ENCODE measurements at places on chromosomes 12 and 14.

DNA sequence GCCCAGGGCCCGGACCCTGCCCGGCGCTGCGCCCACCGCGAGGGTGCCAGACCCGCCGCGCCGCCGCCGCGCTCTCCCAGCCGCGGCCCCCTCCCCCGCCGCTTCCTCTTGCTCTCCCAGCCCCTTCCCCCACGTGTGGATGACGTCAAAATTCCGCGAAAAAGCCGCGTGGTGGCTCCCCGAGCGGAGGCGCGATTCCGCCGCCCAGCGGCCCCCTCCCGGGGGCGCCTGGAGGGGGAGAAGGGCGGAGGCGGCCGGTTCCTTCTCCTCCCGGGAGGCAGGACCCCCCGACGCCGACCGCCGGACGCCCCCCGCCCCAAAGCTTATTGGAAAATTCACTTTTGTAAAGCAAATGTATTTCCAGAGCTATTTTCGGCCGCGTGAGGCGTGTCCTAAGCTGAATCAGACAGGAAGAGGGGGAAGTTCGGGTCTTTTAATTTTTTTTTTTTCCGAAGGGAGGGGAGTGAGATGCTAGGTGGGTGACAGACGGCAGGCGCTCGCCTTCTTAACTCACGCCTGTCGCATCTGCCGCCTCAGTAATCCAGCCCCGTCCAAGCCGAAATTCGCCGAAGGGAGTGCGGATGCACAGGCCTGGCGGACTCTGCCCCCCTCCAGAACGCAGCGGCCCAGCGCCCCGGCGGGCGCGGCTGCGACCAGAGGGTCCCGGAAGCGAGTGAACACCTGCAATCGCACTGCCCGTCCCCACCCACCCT, 4.1 kb upstream of the CCND2 start:
- DNase-seq = no peak

DNA sequence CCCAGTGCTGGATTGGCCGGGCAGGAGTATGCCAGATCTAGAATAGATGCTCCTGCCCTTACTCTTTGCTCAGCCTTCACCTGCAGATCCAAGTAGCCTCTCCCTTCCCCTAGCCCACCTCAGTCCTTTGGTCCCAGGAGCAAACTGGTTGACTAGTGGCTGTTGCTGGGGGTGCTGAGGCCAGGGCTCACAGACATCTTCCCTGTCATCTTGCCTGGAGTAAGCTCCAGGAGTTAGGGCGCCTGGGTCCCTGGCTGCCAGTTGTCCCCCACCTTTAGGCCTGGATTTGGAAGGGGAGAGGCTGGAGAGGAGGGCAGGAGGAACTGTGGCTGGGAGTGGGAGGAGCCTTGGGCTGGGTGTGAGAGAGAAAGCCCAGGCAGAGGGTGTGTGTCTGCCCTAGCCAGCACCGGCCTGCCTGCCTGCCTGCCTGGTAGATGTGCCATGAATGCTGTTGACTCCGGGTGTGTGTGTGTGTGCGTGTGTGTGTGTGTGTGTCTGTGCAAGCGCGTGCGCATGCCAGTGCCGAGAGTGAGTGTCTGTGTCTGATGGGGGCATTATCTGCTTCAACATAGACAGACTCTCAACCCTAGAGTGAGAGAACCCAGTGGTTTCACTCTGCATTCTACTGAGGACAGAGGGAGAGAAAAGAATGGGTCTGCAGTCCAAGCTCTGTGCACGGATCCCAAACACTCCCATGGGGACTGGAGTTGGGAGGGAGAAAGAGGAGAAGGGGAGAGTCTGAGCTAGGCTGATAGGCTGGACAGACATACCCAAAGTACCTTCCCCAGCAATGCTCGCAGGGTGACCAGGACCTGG, 845 bp upstream of the RARG start:
- no peak for DNase-seq

- no peak for DNase-seq
Observed at GRCh38 chr14:67538501-67538900, 5.4 kb downstream of the PLEKHH1 start.

DNA sequence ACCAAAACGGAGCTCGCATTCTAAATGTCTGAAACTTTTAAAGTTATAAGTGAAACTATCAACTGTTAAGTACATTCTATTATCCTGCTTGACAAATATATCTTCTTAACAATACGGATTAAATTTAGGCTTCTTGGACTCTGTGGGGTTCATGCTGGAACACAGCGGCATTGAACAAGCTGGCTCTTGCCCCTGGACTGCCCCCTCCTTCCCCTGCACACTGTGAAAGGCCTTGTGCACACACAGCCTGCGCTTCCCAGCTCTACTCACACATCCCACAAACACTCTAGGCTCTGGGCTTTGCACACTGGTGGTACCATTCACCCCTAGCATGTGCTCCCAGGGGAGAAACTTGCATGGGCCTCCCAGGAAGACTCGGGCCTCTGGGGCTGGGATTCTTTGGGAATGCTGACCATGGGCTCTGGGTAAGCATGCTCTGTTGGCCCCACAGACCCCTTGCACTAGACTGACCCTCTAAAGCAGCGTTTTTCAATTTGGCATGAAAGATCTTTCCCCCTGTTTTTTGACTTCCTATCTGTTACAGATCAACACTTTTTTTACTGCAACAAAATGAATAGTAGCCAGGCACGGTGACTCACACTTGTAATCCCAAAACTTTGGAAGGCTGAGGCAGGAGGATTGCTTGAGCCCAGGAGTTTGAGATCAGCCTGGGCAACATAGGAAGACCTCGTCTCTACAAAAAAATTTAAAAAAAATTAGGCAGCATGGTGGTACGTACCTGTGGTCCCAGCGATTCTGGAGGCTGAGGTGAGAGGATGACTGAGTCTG, 96.2 kb upstream of the CPM start:
- no peak for DNase-seq

DNA sequence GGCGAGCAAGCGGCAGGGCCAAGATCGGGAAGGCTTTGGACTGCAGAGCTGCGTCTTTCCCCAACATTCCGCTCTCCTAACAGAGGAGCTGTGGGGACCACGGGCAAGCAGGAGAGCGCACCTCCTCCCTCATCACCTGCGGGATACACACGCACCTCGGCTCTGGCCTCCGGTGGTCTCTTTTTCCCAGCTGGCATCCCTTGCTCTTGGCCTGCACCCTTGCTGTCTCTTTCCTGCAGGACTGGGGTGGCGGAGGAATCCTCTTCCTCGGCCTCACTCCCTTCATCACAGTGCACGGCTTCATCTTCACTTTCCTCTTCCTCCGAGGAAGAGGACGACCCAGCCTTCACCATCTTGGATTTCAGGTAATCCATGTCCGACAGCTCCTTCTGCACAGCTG, 8.5 kb downstream of the RBM19 start:
- DNase-seq = no peak

GRCh38 chr12:114499338-114499737, 93.4 kb upstream of the TBX5 start:
- DNase-seq = no peak

GRCh38 chr12:125512541-125513298, 447.5 kb downstream of the AACS start:
- DNase-seq = no peak

GRCh38 chr14:89959853-89960445, 4.2 kb downstream of the TDP1 start:
- no peak for DNase-seq

GRCh38 chr12:131752451-131752850, 41.6 kb downstream of the SFSWAP start:
- no peak for DNase-seq

- no peak for DNase-seq
Observed at GRCh38 chr14:104356020-104356737, 217.8 kb downstream of the KIF26A start.

DNA sequence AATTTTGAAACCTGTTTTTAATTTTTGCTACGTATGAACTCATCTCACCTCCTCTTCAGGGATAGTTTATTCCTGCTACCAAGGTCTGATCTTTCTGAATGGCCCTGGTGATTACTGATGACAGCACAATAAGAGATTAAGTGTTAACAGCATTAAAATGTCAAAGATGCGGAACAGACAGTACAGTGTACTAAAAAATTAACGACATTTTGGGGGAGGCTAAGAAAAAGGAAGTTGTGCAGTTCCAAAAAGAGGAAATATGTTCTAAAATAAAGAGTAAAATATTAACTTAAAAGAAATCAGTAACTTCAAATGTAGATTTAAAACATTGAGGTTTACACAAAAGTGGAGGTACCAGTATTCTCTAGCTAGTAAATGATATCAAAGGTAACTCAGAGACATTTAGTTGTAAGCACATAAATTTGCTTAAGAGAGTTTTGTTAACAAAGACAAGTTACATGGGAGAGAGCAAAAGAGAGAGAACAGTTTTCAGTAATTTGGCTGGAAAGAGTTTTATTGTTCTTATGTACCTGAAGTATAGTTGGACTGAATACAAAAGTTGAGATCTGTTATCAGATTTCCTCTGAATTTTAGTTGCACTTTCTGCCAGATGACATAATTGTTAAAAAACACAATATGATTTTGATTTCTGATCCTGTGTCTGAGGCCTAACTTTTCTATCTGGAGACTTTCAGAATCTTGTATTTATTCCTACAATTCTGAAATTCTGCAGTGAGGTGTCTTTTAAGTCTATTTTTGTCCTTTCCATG, 4.2 kb upstream of the CLECL1 start:
- DNase-seq = no peak

DNA sequence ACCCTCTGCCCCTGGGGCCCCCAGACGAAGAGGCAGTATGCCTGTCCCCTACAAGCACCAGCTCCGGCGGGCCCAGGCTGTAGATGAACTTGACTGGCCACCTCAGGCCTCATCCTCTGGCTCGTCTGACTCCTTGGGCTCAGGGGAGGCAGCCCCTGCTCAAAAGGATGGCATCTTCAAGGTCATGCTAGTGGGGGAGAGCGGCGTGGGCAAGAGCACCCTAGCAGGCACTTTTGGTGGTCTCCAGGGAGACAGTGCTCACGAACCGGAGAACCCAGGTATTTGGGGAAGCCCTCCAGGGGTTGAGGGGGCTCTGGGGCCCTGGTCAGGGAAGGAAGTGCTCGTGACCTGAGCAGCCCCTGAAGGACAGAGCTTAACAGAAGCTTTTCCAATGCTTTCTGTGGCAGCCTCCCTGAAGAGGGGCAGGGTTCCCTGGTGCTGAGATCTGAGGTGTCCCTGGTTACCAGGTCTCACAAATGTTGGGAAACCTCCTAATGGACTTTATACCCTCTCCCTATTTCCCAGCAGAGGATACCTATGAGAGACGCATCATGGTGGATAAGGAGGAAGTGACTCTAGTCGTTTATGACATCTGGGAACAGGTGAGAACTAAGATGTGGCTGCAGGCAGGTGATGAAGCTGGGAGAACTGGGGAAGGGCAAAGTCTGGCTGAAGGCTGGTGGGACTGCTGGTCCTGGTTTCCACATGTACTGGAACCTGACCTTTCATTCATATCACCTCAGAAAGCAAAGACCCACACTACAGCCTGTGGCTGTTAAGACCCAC, 1.9 kb downstream of the REM2 start:
- DNase-seq = no peak

Data from AG04449 (cell line).